Urinary bladder (tissue), 4 donors: ENCODE measurements at places on chromosomes 12 and 14.

GRCh38 chr12:26226122-26226521 is 30.7 kb downstream of the SSPN start:
- no peak for DNase-seq

- no peak for DNase-seq
Measured at GRCh38 chr12:51600721-51601120, 9.7 kb downstream of the SCN8A start.

DNA sequence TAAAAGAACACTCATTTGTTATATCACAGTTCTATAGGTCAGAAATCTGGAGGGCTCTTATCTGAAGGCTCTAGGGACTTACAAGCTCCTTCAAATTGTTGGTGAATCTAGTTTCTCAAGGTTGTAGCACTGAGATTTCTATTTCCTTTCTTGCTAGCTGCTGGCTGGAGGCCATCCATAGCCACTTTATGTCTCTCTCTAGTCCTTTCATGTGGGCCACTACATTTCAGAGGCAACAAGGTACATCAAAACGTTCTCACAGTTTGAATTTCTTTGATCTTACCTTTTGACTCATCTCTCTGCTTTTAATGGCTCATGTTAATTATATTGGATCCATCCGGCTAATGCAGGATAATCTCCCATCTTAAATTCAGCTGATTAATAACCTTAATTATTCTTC is 286.8 kb downstream of the DIO2 start:
- DNase-seq: no peak

- no peak for DNase-seq
Measured at GRCh38 chr12:52139579-52140062, 52.2 kb downstream of the KRT80 start.

GRCh38 chr12:101051901-101052550 is 158.0 kb downstream of the SLC5A8 start:
- no peak for DNase-seq

- no peak for DNase-seq
Measured at GRCh38 chr14:99315197-99315596, 43.2 kb upstream of the BCL11B start.

GRCh38 chr12:20525064-20525610 is 156.8 kb downstream of the PDE3A start:
- no peak for DNase-seq

- no peak for DNase-seq
Measured at GRCh38 chr12:39368096-39368495, 74.8 kb downstream of the KIF21A start.

DNA sequence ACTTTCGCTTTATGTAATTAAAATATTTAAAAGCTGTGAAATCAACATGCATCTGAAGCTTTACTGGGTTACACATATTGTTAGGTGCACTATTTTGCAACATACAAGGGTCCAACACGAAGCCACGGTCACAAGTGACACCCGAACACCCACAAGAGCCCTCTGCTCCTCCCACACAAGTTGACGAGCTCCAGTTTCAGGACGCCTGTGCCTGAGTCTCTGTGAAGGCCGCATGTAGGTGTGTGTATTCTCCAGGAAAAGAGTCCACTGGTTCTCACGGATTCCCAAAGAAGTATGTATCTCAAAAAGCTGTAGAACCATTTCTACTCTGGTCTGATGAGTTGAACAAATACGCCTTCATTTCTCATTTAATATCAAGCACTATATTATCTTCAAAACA is 12.0 kb downstream of the SLC15A4 start:
- DNase-seq: no peak

DNA sequence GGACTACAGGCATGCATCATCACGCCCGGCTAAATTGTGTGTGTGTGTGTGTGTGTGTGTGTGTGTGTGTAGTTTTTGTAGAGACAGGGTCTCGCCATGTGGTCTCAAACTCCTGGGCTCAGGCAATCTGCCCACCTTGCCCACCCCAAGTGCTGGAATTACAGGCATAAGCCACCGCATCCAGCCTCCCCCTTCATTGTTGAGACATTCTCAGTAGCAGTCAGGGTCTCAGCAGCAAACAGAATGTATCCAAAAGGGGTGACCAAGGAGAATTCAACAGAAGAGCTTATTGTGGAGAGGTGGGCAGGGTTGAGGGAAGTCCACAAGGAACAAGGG is 37.3 kb upstream of the PLEKHG6 start:
- DNase-seq: no peak

DNA sequence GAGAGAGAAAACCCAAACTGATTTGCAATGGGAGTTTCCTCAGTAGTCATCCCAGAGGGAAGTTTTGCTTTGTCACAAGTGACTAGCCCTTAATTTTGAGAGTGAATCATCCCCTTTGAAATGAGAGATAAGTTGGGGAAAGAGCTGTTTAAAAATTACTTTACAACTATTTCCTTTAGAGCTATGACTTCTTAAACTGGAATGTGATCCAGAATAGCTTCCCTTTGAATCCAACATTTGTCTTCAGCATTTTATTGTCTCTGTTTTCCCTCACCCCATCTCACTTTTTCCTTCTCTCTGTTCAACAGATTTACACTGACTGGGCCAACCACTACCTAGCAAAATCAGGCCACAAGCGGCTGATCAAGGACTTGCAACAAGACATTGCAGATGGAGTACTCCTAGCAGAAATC is 109.3 kb downstream of the NAV3 start:
- no peak for DNase-seq

- DNase-seq: no peak
Measured at GRCh38 chr12:98253207-98254037, 262.0 kb upstream of the TMPO start.

GRCh38 chr12:113467142-113467501 is 4.5 kb downstream of the LHX5 start:
- DNase-seq: no peak

GRCh38 chr12:101207086-101207780 is 2.8 kb downstream of the SLC5A8 start:
- no peak for DNase-seq

GRCh38 chr14:101557811-101558738 is 3.2 kb upstream of the DIO3 start:
- no peak for DNase-seq

DNA sequence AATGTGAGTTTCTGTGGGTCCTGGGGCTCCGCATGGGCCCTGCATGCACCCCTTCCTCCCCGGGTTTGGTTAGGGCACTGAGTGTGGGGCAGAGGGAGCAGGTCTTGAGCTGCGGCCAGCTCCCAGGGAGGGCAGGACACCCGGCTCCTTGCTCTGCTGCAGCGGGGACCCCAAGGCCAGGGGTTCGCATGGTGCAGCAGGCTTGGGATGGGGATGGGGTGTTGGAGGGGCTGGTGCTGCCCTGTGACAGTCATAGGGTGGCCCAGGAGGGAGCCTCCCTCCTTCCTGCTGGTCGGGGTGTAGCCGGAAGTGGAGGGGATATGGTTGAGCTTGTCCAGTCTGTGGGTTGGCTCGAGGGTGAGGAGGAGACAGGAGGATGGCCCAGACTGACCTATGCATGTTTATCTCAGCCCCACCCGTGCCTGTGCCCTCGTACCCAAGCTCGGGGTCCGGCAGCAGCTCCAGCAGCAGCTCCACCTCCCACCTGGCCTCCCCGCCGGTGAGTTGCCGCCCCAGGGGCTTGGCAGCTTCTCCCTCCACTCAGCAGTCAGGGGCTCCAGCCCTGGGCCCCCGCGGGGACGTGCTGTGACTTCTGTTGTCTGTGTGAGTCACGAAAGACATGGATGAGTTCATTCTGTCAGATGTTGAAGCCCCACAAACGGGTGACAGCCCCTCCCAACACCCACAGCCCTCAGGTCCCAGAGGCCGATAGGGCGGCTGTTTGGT is 16.0 kb downstream of the ULK1 start:
- DNase-seq: no peak

DNA sequence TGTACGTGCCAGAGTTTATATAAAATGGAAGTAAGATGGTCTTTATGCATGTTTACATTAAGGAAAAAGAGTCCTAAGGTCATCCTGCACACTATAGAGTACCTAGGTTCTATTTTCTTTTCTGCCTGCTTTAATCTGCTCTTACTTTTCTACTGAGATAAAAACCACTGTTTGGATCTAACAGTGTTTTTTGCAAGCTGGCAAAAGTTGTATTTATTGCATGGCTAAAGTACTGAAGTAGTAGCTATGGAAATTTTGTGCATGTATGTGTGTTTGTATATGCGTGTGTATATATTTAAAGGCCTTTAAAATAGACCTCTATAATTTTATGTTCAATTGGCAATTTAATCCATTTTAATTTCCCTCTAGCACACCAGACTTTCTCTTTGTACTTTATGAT is 98.3 kb upstream of the CPSF6 start:
- no peak for DNase-seq

GRCh38 chr14:87179936-87180335 is 813.0 kb downstream of the GALC start:
- no peak for DNase-seq

DNA sequence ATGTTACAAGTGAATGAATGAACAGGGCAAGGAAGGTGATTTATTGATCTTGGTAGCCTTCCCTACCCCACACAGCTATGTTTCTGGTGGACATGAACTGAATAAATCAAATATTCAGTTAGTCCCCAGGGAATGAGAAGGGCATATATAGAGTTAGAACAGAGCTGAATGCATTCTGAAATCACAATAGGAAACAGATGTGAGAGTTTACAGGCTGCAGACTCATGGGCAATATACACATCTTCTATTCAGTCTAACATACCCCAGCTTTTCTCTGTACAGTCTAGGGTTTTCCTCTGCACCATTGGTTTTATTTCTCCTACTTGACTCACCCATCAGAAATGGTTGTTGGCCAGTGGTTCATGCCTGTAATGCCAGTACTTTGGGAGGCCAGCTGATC is 7.3 kb upstream of the STX2 start:
- no peak for DNase-seq

GRCh38 chr14:74202113-74202512 is 37.1 kb upstream of the VSX2 start:
- DNase-seq: no peak

GRCh38 chr14:58026967-58027366 is 125.0 kb downstream of the ARMH4 start:
- DNase-seq: no peak

- DNase-seq: no peak
Measured at GRCh38 chr14:55075628-55076175, 24.3 kb downstream of the MAPK1IP1L start.
